ENCODE measurements at places on chromosomes 7 and 10.

DNA sequence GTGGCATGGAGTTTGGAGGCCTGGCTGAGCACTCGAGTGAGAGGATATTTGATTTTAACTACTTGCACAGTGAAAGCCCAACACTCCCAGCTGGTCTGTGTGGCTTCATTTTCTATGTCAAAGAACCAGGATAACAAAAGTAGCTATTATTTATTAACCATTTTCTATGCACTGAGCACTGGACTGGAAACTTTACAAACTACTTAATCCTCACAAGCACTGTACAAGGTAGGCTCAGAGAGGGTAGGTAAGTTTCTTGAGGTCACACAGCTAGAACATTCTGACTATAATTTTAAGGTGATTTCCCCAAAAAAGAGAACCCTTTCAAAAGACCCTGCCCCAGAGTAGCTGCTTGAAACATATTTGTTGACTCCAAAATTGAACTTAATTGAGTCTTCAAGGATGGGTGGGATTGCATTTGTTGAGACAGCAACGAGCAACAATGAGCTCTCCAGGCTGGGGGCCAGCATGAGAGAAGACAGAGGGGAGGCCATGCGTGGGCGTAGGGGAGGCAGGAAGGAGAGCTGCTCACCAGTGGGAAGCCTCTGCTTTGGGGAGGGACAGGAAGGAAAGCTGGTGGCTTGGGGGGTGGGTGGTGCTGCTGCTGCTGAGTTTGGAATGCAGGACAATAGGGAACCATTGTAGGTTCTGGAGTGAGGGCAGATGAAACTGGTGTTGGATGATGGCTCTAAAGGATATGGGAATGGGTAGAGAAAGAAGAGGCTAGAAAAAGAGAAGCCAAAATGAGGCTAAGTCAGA lies 31.5 kb downstream of the FAM241B start:
- DNase-seq: no peak

DNA sequence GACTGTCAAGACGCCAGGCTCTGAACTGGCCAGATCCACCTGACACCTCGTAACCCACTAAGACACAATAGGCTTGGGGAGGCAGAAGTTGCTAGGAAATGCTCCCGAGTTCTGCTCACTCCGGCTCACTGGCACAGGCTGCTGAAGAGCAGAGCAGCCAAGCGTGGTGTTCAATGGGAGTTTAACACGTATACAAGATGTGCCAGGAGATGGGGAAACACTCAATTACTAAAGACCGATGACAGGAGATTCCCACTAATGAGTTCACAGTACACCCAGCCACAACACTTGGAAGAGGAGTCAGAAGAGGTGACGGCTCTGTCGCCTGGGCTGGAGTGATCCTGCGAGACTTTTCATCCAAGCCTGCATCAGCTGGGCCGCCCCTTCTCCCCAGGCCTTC lies 303.4 kb downstream of the GFRA1 start:
- no peak for DNase-seq

- no peak for DNase-seq
These were observed 34.2 kb downstream of the CTBP2 start for GRCh38 chr10:125125951-125126735.

DNA sequence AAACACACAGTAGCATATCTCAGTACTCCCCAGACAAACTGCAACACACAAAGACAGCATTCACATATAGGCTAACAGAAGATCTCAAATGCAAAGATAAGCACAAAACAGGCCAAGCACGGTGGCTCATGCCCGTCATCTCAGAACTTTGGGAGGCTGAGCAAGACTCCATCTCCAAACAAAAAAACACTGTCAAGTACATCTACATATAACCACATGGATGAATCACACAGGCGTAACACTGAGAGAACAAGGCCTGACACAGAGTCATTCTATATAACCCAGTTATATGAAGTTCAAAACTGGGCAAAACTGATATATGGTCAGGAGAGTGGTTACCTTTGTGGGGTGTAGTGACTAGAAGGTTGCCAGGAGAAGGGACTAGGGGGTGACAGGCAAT lies 506.4 kb downstream of the KCNMA1 start:
- DNase-seq: no peak

DNA sequence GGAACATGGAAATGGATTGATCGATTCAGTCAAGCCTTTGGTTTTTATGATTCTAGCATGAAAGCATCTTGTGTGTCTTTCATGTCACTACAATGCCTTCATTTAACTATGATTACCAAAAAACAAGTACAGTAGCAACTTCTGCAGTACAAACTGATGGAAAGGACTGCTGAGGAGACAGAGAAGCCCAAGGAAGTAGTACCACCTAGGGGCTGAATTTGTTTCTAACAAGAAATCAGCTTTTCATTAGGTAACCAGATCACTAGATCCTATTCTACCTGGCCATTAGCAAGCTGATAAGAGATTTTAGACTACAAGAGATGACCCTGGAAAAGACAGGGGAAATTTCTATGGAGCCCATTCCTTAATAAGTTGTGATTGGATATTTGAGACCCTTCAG lies 3.2 kb upstream of the IFIT1 start:
- DNase-seq: no peak

GRCh38 chr7:99267481-99267840 lies 5.2 kb upstream of the MYH16 start:
- no peak for DNase-seq

DNA sequence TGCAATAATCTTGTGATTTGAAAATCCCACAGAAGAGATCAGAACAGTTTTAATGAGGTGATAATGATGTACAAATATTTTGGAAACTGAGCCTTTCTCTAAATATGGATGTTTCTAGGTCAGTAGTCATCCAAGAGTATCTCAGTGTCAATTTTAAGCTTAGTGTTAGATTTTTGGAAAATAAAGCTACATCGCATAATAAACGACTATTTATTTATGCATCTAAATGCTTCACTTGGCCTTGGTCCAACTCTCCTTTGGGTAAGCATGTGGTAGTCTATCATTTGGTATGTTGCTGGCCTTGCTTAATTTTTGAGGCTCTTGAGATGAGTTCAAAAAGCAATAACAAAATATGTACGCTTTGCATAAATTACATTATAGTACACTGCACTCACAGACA lies 5.4 kb upstream of the PPP1R9A start:
- DNase-seq: no peak

DNA sequence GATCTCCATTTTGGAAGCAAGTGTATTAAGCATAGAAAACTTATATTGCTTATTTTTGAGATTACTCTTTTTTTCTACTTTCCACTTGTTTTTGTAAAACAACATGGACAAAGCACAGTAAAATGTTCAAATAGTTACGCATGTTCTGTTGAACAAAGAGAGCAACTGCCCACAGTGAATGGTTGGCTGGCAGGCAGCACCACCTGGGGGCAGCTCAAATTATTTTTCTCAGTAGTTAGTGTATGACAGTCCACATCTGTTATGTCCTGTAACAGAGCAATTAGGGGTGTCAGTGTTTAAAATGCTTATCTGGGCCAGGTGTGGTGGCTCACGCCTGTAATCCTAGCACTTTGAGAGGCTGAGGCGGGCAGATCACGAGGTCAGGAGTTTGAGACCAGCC lies 46.1 kb upstream of the CACUL1 start:
- DNase-seq: no peak

GRCh38 chr7:17255926-17256325 lies 42.5 kb upstream of the AHR start:
- no peak for DNase-seq

DNA sequence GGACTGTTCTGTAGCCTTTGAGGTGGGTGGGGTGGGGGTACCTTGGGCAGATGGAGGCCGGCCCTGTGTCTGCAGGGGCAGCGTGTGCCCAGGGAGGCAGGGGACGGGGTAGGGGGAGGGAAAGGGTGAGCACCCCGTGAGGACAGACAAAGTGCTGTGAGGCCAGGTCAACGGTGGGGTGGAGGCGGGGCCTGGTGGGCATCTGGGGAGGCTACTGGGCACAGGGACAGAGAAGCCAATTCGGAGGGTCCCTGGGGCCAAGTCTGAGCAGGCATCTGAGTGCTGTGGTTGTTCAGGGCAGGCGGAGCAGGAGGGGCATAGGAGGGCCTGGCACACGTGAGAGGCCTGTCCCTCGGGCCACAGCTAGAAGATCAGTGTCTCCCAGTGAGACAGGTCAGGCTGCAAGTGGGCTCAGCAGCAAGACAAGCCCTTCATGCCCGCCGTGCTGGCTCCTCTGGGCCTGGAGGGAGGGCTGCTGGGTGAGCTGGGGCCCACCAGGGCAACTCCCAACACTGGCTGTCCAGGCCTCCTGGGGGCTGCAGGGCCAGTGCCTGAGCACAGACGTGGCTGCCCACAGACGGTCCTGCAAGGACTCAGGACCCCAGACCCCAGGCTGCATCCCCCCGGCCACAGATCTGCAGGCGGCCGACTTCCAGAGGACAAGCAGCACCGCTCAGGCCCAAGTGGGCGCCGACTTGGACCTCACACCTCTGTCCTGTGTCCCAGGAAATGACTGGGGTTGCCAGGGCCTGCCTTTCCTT lies 26.4 kb upstream of the KNDC1 start:
- no peak for DNase-seq

GRCh38 chr10:10208196-10208595 lies 809.5 kb upstream of the CELF2 start:
- DNase-seq: no peak

DNA sequence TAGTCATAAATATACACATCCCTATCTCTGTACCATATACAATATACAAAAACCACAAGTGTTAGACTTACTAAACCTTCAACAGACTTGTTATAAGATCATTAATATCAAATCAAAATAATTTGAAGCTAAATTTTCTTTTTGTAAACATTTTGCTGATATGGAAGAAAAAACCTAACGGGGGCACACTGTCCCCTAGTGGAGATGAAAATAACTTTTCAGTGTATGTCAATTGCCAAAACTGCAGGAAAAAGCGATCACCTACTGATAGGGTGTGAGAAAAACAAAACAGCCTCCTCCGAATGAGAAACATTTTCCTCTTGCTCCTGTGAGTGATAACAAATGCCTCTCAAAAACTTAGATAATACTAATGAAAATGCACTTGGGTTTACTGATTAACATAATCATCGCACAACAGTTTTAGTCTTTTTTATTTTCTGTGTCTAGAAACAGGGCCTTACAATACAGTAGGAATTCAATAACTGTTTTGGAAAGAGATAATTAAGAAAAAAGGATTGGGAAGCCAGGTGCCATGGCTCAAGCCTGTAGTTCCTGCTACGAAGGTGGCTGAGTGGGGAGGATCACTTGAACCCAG lies 322.7 kb downstream of the CRPPA start:
- DNase-seq: no peak

DNA sequence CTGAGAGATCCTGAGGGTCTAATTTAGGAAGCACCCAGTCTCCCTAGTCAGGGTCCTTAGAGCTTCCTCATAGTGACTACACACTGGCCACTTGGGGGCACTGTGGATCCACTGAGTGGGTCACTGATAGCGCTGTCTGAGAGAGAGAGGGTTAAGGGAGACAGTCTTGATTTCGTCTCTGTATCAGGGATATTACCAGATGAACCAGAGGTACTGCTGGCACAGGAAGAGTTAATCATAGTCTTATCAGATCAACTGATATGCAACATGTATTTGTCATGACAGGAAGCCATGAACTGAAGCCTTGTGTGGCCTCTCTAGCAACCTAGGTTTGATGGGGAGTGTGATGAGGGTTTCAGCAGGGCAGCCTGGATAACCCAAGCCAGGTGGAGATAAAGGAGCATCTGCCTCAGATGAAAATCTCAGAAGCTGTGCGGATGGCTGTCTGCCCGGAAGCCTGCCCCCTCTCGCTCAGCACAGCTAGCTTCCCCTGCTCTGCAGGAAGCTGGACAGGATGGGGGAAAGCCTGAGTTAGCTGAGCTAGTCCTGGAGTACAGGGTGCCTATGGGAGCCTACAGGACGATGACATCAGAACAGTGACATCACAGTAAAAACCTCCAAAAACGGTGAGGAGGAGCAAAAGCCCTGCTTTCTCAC lies 214.0 kb upstream of the PRSS1 start:
- DNase-seq: peak; percentile 54

GRCh38 chr7:37205451-37205850 lies 243.2 kb downstream of the ELMO1 start:
- DNase-seq: no peak

DNA sequence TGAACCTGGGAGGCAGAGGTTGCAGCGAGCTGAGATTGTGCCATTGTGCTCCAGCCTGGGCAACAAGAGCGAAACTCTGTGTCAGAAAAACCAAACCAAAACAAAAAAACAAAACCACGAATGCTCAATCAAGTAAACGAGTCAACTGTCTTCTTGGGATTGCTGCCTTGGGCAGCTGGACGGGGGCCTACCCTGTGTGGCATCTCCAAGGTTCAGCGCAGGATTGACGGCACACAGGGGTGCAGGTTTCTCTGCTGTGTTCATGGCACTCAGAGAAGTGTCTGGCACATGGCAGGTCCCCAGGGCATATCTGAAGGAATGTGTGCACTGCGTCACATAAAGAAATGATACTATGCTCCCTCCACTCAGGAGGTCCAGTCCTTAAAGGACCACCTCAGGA lies 25.2 kb upstream of the CRYGN start:
- DNase-seq: no peak

All from T-cell (primary cell).